ENCODE measurements at places on chromosomes 4 and X.
A peak's percentile ranks its signal among the peaks of the same experiment; 100 is the strongest.

GRCh38 chr4:93501946-93502345, 326.6 kb upstream of the ATOH1 start:
- no peak for DNase-seq

DNA sequence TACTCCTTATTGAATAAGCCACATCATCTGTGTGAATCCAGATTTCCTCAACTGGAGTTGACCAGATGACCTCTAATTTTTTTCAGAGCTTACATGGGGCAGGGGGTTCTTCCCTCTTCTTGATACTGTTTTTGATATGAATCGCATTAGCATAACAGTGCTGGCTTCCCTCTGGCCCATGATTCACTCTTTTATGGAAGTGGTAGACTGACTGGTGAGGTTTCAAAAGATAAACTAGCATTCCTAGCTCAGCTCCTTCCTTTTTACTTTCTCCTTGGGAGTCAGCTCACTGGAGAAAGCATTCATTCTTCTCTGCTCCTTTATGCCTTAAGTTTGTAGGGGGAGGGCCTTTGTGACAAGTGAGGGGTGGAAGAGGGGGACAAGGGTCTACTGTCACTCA, 161.0 kb upstream of the FGF13 start:
- no peak for DNase-seq

- peak; percentile 13 for DNase-seq
Observed at GRCh38 chrX:154734061-154734781, 16.7 kb downstream of the GAB3 start.

- no peak for DNase-seq
Observed at GRCh38 chrX:107878106-107878505, 52.4 kb downstream of the MID2 start.

DNA sequence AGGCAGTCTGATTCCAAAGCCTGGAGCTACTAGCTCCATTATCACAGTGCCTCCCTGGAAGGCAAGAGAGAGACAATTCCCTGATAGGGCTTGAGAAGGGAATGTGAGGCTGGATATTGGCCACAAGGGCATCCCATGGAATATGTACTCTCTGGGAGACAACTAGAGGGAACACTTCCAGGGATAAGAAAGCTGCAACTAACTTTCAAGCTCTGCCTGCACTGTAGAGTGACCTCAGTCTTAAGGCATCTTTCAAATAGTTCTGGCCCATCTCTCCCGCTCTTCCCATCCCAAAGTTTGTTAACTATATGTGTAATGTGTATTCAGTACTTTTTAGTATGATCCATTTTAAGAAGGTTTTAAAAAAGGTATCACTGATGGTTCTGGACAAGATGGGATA, 13.1 kb upstream of the RNF212 start:
- DNase-seq = no peak

GRCh38 chr4:175280153-175280552, 362.0 kb downstream of the ADAM29 start:
- no peak for DNase-seq

DNA sequence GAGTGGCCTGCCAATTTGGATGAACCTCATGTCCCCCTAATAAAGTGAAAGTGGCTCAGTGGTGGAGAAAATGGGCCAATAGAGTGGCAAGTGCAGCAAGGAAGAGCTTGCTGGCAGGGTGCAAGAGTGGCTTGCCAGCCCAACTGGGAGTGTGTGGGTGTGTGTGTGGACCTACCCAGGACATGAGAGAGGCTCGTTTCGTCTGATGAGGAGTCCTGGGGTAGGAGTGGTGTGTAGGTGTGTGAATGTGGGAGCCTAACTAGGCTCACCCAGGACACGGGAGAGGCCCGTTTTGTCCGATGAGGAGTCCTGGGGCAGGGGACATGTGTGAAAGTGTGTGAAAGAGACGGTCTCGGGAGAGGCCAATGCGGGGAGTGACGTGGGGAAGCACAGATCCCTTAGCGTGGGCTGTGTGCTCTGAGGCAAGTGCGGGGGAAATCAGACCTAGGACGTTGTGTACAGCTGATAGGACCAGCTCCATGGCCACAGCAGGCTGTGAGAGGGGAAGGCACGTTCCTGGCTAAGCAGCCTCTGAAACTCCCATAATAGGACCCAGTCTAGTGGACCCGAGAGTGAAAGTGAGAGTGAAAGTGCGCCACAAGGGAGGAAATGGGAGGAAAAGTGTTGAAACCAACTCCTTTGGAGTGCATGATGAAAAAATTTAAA, 5.3 kb downstream of the GAGE10 start:
- DNase-seq = no peak

- DNase-seq = no peak
Observed at GRCh38 chrX:150762258-150763165, 69.3 kb downstream of the MTMR1 start.

DNA sequence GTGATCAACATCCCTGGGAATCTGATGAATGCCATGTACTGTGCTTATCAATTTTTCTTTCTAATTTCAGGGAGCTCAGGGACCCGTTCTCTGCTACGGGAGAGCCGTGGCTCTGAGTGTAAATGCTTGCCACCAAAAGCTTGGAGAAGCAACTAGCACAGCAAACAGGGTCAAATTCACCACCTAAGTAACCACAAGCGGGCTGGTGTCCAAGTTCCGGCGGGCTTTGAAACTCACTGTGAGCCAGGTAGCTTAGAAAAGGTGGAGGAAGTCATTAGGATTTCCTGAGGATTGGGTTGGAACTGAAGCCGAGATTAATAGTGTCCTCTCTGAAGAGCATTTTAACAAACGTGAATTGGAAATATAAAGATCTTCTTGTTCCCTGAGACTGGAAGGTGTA, 87.2 kb downstream of the CLDN34 start:
- DNase-seq = no peak

- DNase-seq = no peak
Observed at GRCh38 chrX:15909605-15910004, 55.0 kb upstream of the AP1S2 start.

DNA sequence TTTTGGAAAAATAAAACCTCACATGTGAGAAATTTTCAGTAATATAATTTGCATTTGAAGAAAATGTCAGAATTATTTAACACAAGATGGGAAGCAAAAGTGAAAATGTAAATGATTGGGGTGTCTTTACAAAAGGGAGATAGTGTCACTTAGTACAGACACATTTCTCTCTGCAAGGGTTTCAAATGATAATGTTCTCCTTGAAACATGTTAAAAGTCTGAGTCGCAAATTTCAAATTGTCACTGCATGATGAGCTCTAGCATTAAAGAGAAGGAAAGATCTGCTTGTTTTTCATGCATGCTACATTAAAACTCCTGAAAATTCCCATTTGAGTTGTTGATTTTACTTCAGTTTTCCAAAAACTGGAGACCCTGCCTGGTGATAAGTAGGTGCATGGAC, 122.0 kb upstream of the LDB2 start:
- no peak for DNase-seq

- DNase-seq = no peak
Observed at GRCh38 chr4:67659065-67659464, 41.9 kb downstream of the UBA6 start.

GRCh38 chrX:111354496-111354895, 57.5 kb downstream of the DCX start:
- DNase-seq = no peak

DNA sequence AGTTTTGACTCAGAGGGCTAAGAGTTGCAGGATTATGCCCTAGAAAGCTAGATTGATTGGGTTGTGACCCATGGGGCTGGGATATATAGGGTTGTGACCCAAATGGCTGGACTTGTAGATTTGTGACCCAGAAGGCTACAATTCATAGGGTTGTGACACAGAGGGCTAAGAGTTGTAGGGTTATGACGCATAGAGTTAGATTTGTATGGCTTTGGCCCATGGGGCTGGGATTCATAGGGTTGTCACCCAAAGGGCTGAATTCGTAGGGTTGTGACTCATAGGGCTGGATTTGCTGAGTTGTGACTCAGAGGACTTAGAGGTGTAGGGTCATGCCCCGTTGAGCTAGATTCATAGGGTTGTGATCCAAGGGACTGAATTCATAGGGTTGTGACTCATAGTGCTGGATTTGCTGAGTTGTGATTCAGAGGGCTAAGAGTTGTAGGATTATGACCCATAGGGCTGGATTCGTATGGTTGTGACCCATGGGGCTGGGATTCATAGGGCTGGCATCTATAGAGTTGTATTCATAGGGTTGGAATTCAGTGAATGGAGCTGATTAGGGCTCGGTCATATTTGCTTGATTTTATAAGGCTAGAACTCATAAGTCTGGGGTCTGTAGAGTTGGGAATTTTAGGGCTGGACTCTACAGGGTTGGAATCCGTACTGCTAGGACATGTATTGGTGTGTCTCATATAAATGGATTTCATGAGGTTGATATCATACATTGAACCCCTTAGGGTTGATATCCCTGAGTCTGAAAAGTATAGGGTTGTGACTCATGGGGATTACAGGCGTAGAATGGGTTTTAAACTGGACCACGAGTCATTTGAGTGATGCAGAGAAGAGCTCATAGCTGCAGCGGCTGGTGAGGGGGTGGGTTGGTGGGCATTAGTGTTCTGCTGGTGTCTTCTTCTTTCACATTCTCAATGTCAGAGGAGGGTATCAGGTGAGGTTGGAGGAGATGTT, 125.7 kb downstream of the CRLF2 start:
- DNase-seq = no peak

DNA sequence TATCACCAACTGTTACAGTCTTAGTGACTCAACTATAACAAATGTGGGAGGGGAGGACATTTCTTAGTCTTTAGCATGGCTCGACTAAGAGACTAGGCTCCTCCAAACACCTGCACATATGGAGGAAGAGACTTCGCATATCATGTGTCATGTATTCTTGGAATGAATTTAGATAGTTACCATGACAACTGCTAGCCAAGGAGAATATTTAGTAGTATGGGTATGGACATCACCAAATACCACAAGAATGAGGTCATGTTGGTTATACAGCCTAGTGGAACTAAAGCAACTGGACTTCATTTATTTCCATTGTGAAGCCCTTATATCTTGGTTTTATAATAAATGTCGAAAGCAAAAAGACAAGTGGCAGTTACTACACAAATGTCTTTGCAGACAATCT, 512.3 kb downstream of the CFAP47 start:
- DNase-seq = no peak

DNA sequence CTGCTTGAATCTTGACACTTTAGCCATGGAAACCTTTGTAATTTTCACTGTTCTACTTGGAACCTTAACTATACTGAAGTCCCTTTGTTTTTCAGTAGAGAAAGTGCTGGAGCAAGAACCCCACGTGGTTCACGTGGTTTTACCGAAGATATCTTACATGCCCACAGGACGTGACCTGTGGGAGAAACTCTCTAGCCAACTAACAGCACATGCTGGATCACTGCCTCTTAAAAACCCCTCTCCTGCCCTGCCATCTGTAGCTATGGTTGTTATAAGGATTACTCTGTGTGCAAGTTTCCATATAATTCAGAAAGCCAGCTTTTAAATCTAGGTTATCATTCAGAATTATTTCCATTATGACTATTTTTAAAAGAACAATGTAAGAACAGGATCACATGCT, 30.2 kb downstream of the SPANXD start:
- no peak for DNase-seq

GRCh38 chrX:153791104-153791852, 2.9 kb downstream of the IDH3G start:
- DNase-seq = no peak

DNA sequence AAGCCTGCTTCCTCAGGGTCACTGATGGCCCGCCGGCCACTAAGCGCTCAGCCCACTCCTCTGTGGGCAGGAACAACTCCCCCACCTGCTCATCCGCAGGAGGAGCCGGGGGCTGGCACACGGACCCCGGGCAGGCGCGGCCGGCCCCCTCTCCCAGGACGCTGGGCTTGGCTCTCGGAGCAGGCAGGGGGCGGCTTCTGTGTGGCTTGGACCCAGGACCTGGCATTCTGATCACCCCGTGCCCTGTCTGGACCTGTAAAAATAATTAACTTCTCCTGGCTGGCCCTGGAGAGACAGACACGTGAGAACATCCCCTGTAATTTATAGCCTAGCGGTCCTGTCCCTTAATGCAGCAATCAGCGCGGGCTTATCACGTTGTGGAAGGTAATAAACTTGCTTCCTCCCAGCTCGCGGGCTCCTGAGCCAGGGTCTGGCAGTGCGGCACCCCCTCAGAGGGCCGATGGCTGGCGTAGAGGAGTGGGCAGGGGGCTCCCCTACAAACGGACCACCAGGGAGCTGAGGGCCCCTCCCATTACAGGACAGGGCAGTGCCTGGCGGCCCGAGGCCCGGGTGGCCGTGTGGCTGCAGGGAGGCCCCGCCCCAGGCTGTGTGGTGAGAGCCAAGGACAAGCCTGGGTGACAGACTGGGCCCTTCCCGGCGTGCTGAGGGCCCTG, 84.5 kb upstream of the NKX1-1 start:
- DNase-seq = no peak

GRCh38 chrX:147072747-147073146, 258.2 kb upstream of the CXorf51A start:
- no peak for DNase-seq

- DNase-seq = no peak
Observed at GRCh38 chrX:116399681-116400080, 36.7 kb upstream of the SLC6A14 start.

GRCh38 chr4:65805936-65806335, 135.6 kb upstream of the EPHA5 start:
- DNase-seq = no peak

DNA sequence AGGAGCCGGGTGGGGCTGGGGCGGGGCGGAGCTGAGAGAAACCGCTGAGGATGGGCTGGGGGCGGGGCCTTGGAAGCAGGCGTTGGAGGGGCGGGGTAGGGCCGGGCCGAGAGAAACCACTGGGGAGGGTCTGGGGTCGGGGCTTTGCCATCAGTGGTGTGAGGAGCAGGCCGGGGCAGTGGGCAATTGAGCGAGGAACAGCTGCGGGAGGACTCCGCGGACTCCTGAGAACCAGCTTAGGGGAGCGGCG, 1.3 kb upstream of the EOLA2 start:
- no peak for DNase-seq

DNA sequence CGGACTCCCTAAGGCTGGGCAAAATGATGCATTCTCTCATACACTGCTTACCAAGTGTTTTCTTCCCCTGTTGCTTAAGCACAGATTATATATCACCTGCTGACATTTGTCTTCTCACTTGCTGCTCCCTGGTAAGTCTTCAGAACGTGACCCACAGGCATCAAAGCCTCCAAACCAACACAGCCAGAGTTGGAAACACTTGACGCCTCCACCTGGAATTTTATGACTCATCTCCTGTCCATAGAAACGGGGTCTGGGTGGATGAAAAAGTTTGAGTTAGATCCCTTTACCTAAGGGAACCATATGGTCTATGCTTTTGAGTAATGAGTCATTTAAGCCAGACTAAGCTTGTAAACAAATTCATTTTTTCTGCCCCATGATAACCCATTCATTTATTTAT, 251.6 kb downstream of the USP46 start:
- no peak for DNase-seq

DNA sequence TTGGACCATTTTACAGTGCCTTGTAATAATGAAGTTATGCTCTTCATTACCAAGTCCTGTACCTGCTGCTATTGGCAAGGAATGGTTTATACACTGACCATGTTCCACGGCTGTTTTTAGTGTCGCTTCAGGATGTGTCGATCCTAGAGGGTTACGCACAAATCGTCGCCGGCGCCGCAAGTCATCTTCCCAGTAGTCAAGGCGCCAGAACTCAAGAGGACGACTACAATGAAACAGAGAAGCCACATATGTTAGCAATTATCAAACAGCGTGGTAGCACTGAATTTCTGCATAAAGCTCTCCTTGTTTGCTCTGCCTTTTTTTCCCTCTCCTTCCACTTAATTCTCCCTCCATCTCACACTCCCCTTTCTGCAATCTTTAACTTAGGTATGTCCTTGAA, 17.0 kb downstream of the MAB21L2 start:
- no peak for DNase-seq

- no peak for DNase-seq
Observed at GRCh38 chr4:125306112-125306511, 8.6 kb upstream of the FAT4 start.
